ENCODE measurements at places on chromosomes 1 and 21.
A peak's percentile ranks its signal among the peaks of the same experiment; 100 is the strongest.

- DNase-seq: no peak
These were observed 11.6 kb downstream of the PDE9A start for GRCh38 chr21:42665026-42665425.

- DNase-seq: no peak
These were observed 15.6 kb downstream of the STRIP1 start for GRCh38 chr1:110049801-110050601.

DNA sequence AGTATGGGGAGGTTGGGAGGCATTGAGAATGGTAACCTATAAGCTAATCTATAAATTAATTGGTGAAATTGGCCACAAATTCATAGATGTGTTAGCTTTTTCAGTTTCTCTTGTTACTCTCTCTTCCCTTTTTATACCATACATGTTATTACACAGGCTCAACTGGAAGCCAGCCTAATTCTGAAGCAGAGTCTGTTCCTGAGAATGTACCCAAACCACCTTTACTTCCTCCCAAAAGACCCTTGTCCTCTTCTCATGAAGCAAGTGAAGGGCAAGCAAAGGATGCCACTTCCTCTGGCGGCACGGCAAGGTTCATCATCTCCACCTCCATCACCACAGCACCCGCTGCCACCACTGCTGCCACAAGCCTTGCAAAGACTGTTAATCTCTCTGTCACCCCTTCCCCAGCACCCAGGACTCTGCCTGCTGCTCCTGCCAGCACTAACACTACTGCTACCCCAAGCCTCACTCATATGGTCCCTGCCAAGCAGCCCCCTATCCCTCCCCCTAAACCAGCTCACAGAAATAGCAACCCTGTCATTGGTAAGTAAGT is 39.5 kb upstream of the RCC1 start:
- no peak for DNase-seq

GRCh38 chr1:35269201-35269988 is 886 bp downstream of the ZMYM4 start:
- peak; percentile 17 for DNase-seq

DNA sequence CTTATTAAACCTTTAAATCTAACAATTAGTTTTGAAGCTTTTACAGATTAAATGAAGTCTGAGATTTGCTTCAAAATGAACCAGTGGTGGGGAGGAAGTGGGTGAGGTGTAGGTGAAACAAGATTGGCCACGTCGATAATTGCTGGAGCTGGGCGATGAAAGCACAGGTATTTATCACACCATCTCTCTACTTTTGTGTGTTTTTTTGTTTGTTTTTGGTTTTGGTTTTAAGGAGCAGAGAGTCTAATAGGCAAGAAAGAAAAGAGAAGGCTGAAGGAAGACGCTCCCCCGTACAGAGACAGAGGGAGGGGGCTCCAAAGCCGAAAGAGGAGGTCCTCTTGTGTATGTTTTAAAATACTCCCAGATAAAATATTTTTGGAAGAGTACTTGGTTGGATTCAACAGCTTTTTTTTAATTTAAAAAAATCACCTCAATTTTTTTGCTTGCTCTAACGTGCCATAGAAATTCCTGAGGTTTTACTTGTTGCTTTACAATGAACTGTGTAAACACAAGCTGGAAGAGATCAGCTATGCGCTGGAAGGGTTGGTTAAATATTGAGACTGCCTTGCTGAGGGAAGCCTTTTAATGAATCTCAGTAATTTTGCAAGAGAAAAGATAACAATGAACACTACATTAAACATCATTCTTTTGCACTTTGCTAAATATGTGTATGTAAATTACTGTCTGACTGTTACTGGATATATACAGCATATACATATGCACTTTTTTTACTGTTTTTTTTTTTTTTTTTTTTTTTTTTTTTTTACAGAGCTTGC is 6.7 kb upstream of the LGALS8 start:
- no peak for DNase-seq

GRCh38 chr1:100188617-100189016 is 10.6 kb upstream of the LRRC39 start:
- DNase-seq: no peak

GRCh38 chr1:151547119-151547899 is 7.2 kb downstream of the TUFT1 start:
- DNase-seq: no peak

GRCh38 chr21:42183374-42184266 is 35.3 kb upstream of the ABCG1 start:
- no peak for DNase-seq

- no peak for DNase-seq
These were observed 17.6 kb upstream of the MTARC2 start for GRCh38 chr1:220730486-220730885.

DNA sequence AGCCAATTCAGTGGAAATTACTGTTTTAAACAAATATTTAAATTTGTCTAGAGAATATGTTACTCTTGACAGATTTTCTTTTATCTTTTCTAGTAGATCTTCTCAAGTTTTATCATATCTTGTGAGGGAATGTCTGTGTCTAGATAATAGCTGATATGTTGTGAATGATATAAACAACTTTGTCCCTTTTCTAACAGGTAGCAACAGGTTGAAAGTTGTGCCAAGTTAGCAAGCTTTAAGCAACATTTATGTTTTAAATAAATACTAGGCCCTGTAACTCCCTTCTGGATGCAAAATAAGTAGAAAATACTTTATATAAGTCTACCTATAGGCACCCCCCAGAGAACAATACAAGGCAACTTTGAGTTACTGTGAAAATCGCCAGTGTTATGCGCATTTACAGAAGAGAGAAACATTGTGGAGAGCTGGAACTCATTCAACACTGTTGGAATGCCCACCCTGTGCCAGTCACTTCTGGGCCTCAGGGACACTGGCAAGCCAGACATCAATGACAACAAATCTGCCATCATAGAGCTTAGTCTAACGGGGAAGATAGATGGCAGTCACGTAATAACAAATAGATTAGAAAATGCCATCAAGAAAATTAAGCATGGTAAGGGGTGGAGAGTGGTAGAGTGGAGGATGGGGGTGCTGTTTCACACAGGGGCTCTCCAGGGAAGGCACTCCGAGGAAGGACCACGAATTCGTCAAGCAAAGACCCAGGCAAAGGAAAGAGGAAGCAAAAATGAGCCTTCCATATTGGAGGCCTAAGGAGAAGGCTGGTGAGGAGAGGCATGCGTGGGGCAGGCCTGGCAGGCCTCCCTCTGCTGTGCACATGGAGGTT is 4.4 kb downstream of the MAP3K21 start:
- no peak for DNase-seq

GRCh38 chr1:192506741-192507155 is 68.8 kb upstream of the RGS1 start:
- peak; percentile 60 for DNase-seq

- DNase-seq: no peak
These were observed 63.6 kb upstream of the VAMP3 start for GRCh38 chr1:7707527-7707926.

DNA sequence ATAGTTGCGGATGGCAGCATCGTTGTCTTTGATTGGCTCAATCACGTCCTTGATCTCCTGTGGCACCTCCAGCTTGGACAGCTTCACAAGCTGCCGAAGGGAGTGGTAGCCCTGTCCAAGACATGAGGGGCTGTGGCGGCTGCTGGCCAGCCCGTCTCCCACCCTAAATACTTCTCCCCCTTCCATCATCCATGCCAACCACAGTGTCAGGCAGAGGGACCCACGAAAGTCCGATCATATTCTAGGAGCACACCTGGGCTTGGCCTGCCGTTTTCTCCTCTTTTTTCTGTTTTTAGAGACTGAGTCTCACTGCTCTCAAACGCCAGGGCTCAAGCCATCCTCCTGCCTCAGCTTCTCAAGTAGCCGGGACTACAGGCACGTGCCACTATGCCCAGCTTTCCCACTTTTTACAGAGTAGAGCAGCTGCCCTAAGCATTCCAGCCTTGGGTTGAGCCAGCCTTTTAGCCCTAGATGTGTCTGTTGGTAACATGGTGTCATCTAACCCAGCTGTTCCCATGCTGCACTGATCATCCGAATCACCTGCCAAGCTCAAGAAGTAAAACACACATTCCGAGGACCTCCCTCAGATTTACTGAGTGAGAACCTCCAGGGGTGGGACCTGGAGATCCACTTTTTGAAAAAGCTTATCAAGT is 10.4 kb downstream of the MTHFR start:
- DNase-seq: no peak

DNA sequence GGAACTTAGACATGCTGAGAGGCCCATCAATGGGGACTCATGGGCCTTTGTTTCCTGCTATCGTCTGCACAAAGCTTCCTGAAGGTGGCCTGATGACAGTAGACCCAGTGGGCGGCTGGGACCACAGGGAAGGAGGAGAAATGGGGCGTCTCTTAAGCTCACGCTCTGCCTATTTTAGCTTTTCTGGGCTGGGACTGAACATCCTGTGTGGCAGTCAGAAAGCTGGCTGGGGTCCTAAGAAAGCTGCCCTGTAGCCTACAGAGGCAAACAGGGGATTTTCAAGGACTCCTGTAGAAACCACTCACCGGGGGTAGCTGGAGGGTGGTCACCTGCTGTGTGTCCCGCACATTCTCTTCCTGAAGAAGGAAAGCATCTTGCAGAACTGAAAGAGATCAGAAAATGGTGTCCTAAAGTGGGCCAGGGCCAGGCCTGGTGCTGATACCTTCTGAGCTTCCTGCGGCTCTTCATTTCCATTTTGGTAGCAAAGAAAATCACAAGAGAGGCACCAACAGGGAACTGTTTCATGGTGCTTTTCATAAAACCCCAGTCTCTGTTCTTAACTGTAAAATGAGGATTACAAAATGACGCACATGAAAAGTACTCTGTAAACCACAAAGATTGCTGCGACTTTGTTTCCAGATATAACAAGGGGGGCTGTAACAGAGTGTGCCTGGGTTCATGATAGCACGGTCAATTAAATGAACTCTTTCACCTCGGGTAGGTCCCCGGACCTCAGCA is 8.6 kb downstream of the ZNF496 start:
- no peak for DNase-seq

- no peak for DNase-seq
These were observed 31.8 kb downstream of the LRRC52 start for GRCh38 chr1:165575468-165576099.

DNA sequence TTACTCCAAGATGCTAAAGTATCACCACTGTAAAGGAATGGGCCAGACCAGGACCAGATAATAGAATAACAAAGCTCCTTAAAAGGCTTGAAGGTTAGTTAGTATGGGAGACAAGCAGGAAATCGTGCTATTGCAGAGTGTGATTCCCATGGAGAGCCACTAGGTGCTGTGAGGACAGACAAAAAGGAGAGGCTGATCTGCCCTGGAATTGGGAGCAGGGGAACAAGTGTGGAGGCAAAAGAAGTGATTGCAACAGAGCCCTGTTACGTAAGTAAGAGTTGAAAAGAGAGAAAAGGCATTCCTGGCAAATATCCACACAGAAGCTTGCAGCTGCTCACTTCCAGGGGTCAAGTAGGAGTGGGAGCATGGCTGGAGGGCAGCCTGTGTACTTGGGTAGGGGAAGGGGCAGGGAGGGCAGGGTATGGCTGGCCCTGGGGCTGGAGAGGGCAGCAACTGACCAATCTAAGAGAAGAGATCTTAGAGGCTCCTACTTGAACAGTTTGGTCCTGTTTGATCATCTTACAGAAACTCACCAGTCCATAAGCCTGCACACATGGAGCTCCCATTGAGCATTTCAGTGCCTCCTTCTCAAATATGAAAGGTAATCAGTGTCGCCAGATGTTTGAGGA is 207.7 kb upstream of the GJB5 start:
- DNase-seq: no peak

GRCh38 chr1:183209533-183210158 is 23.6 kb downstream of the LAMC2 start:
- no peak for DNase-seq

DNA sequence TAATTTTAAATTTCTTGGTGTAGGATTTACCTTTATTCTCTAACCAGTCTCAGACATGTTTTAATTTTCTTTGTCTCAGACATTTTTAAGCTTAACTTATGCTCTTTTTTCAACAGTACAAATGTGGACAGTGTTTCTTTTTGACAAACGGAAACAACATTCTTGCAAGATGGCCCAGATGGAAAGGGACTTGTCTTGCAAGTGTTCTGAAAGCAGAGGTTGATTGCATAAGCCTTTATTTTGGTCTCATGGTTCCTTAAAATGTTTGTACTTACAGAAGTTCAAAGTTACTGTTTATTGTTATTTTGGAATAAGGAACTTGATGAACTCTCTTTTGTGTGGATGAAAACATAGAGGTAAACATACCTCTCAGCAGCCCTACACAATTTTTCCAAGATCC is 22.9 kb downstream of the SMAP2 start:
- peak; percentile 52 for DNase-seq

GRCh38 chr1:44672254-44672955 is 1.9 kb downstream of the TMEM53 start:
- peak; percentile 44 for DNase-seq

Measured in OCI-LY7 (cell line).